ENCODE measurements at places on chromosomes 12 and 14.

DNA sequence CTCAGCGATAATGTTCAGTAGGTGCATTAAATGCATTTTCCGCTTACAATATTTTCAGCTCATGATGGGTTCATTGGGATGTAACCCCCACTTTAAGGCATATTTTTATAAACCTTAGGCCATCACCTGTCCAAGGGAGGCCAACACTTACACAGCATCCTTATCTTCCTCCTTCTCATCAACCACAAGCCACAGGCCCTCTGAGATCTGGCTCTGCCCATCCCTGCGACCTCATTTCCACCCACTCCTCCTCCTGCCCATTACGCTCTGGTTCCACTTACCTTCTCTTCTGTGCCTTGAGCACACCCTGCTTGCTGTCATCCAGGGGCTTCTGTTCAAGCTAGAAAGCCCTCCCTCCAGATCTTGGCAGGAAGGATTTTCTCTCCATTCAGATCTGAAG, 93.2 kb downstream of the EGLN3 start:
- no peak for DNase-seq

DNA sequence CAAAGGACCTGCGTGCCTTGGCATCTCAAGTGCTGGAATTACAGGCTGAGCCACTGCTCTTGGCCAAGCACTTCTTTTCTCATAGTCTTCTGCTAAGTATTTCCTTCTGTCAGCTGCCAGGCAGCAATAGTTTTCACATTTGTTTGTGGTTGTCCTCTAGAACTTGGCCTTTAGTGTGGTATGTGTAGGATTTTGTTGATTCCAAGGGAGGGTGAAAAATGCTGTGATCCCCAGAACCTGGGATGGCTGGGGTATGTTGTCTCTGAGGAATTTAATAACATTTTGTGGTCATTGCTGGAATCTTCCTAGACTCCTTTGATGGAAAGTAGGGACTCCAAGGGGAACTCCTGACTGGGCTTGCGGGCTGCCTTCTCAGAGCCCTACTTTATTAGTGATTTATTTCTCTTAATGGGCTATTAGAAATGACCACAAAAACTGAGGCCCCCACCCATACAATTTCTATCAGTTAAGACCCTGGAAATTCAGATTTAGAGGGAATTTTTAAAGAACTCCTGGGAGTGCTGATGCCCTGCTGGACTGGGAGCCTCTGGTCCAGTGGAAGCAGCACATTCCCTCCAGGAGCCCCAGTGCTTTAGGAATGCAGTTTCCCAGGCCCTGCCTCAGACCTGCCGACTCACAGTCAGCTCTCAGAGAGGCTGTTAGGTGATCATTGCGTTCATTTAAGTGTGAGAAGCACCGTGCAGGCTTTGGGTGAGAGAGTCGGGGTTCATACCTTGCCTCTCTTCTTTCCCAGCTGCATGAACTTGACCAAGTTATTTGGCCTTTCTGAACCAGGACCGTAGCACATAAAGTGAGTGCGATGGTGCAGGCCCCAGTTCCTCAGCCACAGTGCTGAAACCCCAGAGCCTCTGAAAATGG, 22.7 kb downstream of the TRAF3 start:
- DNase-seq: no peak

DNA sequence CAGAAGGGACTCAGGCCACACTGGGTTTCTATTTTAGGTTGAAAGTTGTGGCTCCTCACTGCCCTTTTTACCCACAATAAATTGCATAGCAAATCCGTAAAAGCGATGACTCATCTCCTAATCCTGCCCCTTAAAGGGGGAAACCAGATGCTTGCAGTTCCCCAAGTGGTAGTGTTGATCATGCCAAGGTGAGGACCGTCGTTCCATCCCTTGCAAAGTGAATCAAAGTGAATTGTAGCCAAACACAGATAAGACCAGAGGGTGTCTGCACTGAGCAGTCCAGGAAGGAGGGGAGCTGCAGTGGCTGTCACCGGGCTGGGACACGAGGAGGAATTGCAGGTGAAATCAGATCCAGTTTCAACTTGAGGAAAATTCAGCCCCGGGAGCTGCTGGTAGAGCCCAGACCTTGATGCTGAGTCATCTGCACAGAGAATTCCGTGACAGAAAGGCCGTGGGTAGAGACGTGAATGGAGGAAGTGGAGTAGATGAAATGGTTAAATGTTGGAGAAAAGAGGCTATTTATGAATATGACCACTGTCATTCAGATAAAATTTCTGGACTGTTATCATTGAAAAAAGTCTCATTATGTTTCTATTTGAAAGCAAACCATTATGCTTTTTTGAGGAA, 44.2 kb upstream of the MMP17 start:
- no peak for DNase-seq

DNA sequence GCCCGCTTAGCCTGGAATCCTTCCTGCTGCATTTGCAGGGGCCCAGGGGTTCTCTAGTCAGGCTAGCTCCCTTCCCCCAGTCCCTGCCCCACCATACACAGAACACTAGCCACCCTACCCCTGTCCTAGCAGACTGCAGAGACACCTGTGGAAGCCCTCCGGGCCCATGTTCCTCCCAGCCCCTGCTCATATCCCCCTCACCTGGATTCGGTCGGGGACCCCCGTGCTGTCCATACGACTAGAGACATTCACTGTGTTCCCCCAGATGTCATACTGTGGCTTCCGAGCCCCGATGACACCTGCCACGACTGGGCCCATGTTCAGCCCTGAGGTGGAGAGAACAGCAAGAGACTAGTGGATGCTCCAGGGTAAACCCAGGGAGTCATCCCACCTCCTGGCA, 20.2 kb downstream of the ADCY6 start:
- no peak for DNase-seq

DNA sequence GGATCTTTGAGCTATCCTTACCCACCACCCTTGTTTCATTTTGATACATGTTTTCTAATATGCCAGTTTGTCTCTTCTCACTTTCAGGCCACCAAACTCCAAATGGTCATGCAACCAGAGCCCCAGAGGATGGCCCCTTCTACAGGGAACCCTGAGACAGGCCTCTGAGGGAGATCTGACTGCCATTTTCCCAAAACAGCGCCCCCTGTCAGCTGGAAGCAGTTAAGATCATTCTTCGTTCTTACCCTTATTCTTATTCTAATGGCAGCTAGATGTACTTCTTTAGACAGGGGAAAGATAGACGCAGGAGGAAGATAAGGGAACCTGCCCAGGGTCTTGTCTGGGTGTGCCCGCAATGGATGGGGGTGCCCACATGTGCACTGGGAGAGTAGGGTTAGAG, 38.4 kb downstream of the C12orf56 start:
- no peak for DNase-seq

DNA sequence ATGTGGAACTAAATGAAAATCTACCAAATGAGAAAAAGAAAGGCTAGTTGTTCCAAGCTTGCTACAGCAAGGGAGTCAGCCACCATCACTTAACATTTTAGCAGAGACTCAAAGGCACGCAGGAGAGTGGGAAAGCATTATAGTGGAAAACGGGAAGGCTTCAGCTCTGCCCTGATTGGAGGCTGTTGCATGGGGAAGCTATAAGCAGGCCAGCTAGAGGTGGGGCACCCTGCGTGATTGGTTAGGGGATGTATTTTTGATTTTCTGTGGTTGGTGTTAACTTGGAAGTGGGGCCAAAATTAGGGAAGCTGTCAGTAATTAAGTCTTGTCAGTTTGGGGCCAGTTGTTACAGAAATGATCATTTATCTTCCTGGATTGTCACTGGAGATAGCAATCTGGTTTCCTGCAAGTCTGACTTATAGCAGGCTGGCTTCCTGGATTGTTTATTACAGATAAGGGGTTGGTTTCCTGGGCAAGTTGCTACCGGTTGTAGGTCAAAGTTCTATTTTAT, 93.9 kb downstream of the FAR2 start:
- no peak for DNase-seq

DNA sequence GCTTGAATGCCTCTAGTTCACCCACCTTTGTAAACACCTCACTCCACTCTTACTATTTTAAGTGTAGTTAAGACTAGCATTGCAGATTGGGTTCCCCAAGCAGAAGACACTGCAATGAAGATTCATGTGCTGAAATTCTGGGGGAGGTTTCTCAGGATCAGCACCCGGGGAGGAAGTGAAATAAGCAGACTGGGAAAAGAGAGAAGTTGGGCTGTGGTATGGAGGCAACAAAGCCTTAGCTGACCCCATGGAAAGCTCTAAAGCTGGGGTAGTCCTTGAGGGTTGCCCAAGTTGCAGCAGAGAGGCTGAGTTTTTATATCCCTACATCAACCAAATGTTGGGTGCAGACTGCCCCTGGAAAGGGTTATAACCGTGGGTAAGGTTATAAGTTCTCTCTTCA, 23.9 kb upstream of the IGF1 start:
- DNase-seq: no peak
